Fibroblast of the aortic adventitia (primary cell): ENCODE measurements at places on chromosomes 16 and 17.

DNA sequence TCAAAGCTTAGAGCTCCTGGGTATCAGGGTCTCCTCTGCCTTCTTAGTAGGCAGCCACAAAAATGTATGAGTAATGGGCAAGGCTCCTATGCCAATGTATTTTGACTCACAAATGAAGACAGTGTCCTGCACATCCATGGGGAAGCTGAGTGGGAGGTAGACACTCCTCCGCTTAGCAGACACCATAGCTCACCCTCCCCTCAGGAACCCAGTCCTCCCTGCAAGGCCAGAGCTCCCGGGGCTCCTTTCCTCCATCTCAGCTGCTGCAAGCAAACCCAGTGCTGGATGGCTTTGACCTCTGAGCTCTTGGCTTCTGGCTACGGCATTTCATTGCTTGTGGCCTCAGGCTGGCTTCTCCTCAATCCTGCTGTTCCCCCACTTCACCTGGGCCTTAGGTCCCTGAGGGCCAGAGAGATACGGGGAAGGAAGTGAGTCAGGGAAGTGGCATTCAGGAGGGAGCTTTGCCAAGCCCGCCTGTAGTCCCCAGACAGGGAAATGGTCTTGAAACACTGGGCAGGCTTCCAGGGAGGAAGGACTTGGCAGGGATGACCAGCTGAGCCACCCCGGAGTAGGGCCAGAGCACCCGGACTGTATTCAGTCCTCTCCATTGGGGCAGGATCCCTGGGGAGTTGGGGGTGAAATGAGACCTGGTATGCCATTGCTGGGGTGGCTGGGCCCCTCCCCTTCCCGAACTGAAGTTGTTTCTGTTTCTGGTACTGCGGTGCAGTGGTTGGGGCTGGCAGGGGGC is 4.5 kb downstream of the ABCC3 start:
- DNase-seq = peak; percentile 99

DNA sequence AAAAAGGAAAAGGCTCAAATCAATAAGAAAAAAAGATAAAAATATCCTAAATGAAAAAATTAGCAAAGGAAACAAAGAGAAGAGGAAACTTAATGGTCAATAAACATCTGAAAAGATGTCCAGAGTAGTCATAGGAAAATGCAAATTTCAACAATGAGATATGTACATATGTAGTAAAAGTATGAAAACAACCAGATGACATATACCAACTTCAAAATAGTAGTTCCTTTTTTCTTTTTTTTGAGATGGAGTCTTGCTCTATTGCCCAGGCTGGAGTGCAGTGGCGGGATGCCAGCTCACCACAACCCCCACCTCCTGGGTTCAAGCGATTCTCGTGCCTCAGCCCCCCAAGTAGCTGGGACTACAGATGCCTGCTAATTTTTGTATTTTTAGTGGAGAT is 21.7 kb upstream of the NFAT5 start:
- no peak for DNase-seq

DNA sequence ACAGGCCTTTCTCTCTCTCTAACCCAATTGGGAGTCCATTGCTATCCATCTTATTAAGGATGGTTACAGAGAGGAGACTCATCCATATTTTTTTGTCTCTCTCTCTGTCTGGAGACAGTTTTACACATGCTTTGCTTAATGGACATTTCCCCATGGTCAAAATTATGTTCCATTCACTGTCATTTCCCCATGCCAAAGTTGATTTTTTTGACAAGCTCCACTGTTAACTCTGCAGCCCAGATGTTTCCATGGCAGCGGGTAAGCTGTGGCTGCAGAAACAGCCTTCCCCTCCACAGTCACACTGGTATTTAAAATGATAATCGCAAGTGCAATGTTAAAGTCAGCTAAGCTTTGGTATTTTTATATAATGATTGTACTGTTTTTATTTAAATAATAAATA is 63.9 kb upstream of the HLF start:
- DNase-seq = no peak

DNA sequence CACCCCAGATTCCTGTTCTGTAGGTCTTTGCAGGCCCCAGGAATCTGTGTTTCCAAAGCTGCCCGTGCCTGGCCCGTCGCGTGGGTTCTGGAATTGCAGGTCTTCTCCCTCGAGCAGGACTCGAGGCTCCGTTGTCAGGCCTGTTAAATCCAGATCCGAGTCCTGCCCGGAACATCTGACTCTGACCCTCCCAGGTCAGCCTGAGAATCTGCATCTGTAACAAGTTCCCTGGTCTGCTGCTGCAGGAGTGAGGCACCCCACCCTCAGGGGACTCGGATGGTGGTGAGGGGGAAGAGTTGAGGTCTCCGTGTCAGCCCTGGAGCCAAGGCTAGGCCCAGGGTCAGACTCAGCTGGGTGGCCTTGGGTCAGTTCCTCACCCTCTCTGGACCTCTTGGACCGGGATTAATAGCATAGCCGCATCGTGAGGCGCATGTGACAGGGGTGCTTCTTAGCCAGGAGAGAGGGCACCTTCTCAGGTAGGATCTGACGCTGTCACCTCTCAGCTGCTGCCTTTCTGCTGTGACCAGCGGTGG is 8.8 kb downstream of the SPIRE2 start:
- DNase-seq = no peak

GRCh38 chr17:83024218-83024971 is 55.0 kb upstream of the METRNL start:
- DNase-seq = no peak

- peak; percentile 18 for DNase-seq
Observed at GRCh38 chr17:67993998-67994361, 2.3 kb downstream of the C17orf58 start.

- no peak for DNase-seq
Observed at GRCh38 chr17:48672340-48672739, 46.2 kb upstream of the HOXB9 start.

- DNase-seq = no peak
Observed at GRCh38 chr17:47687328-47687690, 6.7 kb upstream of the TBKBP1 start.

GRCh38 chr16:58670177-58670576 is 14.4 kb downstream of the SLC38A7 start:
- DNase-seq = no peak

GRCh38 chr16:87180069-87180468 is 137.1 kb downstream of the C16orf95 start:
- DNase-seq = no peak

DNA sequence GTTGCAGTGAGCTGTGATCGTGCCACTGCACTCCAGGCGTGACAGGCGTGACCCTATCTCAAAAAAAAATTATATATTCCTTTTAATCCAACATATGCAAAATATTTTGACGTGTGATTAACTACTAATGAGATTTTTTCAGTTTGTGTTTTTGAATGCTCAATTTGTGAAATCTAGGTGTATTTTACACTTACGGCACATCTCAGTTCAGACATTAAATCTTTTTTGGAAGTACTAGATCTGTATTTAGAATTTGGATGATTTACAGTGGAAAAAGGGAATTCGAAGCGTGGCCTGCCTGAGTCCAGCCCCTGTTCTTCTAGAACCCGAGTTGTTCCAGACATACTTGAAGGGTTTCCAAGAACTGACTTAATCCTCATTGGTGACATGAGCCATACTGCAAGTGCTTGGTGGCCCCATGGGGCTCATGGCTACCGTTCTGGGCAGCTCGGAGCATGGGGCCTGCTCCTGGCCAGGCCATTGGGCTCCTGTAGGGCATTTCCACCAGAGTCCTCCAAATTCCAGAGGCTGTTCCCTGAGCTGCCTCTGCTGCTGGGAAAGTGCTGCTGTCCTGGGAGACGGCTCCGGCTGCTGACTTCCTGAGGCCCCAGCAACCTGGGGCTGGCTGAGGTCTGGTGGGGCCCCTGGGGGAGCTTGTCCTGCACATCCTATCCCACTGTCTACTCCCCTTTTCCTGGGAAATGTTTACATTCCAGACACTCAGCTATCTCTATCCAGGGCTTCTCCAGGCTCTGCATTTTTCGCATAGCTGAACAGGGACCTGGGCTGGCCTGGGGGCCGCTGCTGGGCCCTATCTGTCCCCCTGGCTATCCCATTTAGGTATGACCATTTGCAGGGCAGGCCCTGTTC is 27.2 kb downstream of the LLGL2 start:
- DNase-seq = no peak
